ENCODE measurements at places on chromosomes 2 and 18. TPM values are rescaled to one million over a fixed set of nuclear protein-coding genes. Genes with fewer than 3 reads are reported as not detected.
A peak's percentile ranks its signal among the peaks of the same experiment; 100 is the strongest.

The CNTNAP5 gene
- total RNA-seq: not detected

The ERICH2 gene
- not detected for total RNA-seq

The ZC3H6 gene
- 5.6 TPM for total RNA-seq

The LHCGR gene
- not detected for total RNA-seq

The KIAA2012 gene
- total RNA-seq: 0.03 TPM

The TCF23 gene
- not detected for total RNA-seq

The CFAP65 gene
- total RNA-seq: not detected

DNA sequence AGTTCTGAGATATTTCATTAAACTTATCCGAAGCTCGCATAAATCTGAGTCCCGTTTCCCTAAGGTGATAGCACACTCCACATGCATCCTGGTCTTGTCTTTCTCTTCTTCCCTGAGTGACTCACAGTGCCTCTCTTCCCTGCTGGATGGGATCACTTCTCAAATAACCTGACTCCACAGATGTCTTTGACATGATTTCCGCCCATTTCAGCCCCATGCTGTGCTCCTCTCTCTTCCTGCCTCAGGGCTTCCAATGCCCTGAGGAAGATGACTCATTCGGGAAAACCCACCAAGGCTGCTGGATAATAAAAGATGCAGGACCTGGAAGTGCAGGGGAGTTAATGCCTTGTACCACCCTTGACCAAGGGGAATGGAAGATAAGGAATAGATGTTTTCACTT lies 441.7 kb upstream of the SOX11 start:
- no peak for DNase-seq

- DNase-seq: no peak
These were observed 82.2 kb upstream of the LRPPRC start for GRCh38 chr2:44077942-44078511.

GRCh38 chr2:36356298-36356989 lies 866 bp downstream of the CRIM1 start:
- DNase-seq: no peak

DNA sequence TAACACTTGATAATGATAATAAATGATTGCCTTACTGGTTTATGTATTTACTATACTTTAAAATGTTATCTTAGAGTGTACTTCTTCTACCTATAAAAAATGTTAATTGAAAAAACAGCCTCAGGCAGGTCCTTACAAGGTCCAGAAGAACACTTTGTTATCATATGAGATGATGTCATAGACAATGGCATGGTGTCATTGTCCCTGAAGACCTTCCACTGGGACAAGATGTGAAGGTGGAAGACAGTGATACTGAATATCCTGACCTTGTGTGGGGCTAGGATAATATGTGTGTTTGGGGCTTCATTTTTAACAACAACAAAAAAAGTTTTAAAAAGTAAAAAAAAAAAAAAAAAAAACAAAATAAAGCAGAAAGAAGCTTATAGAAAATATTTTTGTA lies 342.2 kb upstream of the KYNU start:
- no peak for DNase-seq

- peak; percentile 33 for DNase-seq
These were observed 1.9 kb upstream of the ESPNL start for GRCh38 chr2:238097988-238098871.

GRCh38 chr2:231933916-231934401 lies 7.8 kb upstream of the NPPC start:
- DNase-seq: no peak

GRCh38 chr2:223545830-223546229 lies 56.3 kb downstream of the SCG2 start:
- DNase-seq: no peak

DNA sequence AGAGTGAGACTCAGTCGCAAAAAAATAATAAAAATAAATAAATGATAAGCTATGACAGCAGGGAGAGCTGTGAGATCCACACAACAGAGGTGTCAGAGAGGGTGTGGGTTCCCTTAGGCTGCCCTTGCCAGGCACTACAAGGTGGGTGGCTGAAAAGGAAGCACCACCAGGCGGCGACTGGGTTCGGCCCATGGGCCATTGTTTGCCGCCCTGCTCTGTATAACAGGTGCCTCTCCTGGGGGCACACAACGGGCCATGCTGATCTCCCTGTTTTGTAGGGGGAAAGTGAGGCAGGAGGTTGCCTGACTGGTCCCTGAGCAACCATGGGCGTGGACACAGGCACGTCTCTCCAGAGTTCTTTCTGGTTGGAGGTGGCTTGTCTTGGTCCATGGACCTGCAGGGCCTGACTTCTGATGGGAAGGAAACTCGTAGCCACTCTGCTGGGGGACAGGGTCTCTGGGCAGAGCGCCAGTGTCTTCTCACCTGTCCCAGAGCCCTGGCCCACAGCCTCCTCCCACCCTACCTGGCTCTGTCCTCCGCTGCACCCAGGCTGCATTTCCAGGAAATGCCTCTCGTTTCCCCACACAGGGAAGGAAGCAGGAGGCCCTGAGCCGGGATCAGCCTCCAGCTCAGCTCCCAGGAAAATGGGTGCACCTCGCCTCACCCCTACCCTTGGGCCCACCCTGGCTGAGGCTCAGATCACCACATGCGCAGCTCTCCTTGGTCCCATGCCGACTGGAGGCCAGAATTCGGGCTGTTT lies 109.6 kb upstream of the ODC1 start:
- DNase-seq: no peak

DNA sequence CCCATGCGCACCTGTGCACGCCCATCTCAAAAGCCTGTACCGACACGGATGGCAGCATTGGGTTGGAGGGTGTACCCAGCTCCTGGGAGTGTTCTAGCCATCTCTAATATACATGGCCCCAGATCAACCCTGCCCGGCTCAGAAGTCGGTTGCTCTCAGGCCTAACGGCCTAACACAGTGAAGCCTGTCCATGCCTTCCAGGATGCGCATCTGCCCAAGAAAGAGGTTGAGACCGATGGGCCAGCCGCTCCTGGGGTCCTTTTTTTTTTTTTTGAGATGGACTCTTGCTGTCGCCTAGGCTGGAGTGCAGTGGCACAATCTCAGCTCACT lies 32.1 kb downstream of the PDIA6 start:
- DNase-seq: no peak

- no peak for DNase-seq
These were observed 231.7 kb downstream of the PARD3B start for GRCh38 chr2:204776781-204777559.

- no peak for DNase-seq
These were observed 12.3 kb downstream of the CREG2 start for GRCh38 chr2:101374821-101375561.

DNA sequence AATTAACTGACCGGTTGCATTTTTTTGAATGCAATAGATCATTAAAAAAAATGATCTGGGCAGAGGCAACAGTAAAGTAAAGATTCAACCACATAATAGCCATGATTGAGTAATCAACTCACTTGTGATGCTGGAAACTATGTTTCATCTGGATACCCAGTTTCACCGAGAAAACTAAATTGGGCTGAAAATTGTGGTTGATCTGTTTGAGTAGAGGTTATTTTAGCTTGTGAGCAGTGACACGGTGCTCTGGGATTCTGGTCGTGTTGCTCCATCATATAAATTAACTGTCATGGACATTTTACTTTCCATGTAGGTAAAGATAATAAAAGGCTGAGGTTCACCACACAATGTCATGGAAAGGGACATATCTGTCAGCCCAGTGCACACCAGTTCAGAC lies 58.7 kb downstream of the CD226 start:
- DNase-seq: no peak

DNA sequence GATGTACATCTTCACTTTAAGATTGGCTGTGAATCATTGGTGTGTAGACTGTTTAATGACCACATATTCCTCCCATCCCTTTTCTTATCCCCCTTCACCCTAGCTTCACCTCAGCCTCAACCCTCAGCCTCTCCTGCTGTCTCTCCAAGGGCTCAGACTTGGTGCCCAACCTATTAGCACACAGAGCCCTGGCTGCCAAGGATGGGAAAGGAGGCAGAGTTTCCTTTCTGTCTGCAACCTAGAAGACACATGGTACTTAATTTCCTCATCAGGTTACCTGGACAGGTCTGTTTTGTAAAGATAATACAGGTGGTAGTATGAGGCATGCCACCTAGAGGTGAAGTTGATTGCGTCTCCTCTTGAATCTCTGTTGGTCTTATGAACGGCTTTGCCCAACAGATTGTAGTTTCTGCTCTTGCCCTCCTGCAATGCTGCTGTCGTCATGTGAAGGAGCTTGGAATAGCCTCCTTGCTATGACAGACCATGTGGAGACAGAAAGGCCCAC lies 44.5 kb upstream of the RMND5A start:
- no peak for DNase-seq

GRCh38 chr2:23803264-23803964 lies 123.5 kb downstream of the ATAD2B start:
- no peak for DNase-seq

DNA sequence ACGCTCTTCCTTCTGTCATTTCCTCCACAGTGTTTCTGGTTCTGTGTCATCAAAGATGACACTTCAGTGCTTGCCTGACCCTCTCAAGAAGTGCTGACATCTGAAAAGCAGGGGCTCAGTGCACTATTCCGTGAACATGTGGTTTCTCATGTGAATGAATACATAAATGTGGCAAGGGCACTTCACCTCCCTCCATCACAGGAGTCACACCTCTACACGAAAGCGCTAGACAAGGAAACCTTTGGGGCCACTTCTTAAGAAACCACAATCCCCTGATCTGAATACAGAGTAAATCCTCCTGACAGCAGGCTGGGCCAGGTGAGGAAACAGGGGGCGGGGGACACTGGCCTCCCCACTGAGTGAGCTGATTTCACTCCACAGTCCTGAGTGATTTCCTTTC lies 145.8 kb upstream of the ACAA2 start:
- no peak for DNase-seq

- no peak for DNase-seq
These were observed 15.2 kb upstream of the AGAP1 start for GRCh38 chr2:235478609-235479008.

GRCh38 chr18:48605408-48605845 lies 66.6 kb downstream of the CTIF start:
- DNase-seq: no peak

GRCh38 chr2:223786236-223786635 lies 51.1 kb downstream of the AP1S3 start:
- no peak for DNase-seq

DNA sequence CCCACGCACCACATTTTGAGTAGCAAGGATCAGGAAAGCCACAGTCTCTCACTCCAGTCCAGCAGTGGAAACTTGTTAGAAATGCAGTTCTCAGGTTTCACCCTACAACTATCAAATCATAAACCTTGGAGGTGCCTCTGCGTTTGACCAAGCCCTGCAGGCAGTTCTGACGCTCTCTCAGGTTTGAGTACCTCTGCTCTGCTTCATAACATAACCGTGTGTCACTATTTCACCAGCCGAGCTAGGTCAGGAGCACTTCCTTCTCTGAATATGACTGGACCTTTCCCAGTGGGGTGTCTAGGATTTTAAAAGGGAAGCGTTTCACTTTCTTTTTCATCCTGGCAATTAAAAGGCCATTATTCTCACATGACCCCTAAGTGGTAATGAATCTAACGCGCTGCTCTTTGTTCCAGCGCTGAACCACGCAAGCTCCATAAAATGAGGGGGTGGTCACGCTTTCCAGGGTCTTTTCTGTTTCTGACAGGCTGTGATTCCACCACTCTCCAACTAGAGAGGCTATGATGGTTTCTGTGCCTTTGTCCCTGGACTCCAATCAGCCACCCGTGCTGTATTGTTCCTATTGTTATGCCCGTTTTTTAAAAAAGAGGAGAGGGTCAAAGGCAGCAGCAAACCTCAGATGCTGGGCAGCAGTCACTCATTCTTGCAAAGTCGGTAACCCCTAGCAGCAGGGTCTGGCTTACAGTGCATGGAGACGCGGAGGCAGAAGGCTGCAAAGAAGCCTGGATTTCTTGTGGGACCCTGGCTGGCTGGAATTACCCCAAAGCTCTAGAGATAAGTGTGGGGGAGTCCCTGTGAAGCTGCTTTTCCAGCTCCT lies 75.2 kb upstream of the CTNNA2 start:
- no peak for DNase-seq

GRCh38 chr18:59593291-59593717 lies 103.9 kb downstream of the CCBE1 start:
- no peak for DNase-seq
